ENCODE measurements at places on chromosomes 1 and 21.

GRCh38 chr1:17538010-17538409, 1.5 kb upstream of the ARHGEF10L start:
- no peak for DNase-seq

DNA sequence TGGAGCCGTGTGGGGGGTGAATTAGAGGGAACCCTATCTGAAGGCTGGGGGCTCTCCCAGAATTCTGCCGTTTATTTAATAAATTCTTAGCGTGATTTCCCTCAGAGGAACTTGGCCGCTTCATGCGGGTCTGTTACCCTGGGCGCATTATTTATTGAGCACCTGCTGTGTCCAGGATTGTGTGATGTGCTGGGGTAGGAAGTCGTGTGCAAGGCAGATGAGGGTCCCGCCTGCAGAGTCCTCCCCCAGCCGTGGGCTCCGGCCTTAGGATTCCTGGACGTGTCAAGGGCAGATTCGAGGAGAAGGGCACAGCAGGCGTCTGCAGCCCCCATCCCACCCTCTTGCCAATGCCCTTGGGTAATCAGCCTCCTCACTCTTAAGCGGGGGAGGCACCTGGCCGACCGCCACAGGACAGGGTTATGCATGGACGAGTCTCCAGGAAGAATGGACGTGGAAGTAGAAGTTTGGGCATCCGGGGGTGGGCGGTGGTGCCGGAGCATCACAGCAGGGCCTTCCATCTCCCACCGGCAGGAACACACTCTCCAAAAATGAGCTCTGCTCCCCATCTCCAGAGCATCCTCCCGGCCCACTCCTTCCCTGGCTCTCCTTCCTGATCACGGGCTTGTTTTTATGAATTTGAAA, 233.3 kb upstream of the C1orf174 start:
- DNase-seq, result no peak

DNA sequence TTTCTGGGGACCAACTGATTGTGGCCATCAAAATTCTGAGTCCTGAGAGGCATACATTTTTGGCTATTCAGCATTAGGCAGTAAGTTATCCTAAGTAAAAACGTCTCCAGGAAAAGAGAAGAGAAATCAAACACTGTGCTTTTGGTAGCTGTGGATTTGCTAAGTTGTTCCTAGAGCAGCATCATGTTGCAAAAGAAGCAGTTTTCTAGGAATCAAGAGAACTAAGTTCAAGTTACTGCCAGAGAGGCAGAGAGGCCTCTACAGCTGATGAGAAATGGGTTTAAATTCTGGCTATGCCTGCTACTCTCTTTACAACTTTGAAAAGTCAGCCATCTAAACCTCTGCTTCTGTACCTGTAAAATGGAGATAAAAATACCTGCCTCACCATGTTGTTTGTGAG, 22.8 kb downstream of the RD3 start:
- no peak for DNase-seq

- no peak for DNase-seq
These were observed 44.0 kb downstream of the URB1 start for GRCh38 chr21:32348604-32349332.

- no peak for DNase-seq
These were observed 16.9 kb downstream of the H6PD start for GRCh38 chr1:9251501-9251900.

DNA sequence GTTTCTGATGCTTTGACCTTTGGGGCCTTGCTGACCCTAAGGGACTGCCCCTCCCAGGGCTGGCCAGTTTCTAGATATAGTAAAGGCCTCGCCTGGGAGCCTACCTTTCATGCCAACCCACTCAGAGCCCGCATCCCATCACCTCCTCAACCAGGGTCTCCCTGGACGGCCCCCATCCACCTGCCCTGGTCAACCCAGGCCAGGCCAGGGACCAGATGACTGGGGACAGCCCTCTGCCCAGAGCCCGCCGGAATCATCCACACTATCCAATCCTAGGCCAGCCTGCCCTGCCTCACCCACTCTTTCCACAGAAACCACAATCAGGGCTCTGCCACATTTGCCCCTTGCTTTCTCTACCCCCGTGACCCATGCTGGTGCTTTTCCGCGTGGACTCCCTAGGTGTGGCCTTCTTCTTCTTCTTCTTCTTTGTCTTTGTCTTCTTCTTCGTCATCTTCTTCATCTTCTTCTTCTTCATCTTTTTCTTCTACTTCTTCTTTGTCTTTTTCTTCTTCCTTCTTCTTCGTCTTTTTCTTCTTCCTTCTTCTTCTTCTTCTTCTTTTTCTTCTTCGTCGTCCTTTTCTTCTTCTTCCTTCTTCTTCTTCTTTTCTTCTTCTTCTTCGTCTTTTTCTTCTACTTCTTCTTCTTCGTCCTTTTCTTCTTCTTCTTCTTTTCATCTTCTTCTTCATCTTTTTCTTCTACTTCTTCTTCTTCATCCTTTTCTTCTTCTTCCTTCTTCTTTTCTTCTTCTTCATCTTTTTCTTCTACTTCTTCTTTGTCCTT, 11.5 kb upstream of the H6PD start:
- DNase-seq, result no peak

DNA sequence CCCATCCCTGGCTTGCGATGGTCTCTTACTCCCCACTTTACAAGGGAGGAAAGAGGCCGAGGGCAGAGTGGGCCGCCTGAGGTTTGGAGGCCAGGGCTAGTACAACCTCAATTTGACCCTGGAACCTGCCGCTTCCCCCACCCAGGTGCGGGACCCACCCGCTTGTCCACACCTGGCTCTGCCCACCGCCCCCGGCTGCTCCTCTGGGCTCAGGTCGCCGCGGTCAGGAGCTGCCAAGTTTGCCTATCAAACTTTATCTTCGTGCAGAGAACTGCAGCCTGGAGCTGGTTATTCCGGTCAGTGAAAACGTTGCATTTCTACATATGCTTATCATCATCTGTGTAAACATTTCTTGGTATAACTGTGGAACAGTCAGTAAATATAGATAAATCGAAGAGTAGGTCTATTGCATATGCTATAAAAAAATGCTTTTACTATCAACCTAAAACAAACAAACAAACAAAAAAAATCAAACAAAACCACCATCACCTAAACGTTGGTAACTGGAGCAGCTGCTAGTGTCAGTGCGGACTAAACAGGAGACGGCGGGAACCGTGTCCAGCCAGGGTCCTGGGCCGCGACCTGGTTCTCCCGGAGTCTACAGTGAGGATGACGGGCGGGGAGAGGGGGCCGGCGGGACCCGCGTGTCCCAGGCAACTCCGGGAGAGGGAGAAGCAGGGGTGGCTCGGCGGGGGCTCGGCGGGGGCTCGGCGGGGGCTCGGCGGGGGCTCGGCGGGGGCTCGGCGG, 906 bp upstream of the ADARB1 start:
- DNase-seq, result no peak

DNA sequence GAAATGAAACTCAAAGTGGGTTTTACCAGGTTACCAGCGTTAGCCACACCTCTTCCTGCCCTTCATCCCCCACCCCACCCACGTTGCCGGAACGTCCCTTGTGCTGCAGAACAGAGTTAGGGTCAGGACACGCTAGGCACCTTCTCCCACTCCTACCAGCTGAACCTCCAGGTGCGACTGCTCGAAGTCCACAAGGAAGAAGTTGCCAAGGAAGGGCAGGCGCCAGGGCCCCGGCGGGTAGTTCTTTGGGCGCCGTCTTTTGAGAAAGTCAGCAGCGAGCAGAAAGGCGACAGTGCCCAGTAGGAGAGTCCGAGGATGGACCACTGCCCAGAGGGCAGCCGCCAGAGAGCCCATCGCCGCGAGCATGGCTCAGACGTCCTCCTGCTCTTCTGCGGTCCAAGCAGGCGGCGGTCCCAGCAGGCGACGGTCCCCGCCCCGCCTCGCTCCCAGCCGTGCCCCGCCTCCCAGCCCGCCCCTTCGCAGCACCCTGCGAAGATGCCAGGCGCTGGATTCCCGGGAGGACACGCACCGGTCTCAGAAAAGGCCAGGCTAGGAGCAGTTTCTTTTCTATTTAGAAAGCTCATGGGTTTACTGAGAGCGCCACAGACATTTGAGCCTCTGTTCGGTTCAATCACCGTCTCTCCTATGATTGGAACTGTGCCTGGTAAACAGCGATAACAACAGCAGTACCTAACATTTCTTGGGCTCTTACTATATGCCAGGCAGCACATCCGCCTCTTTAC, at the start of gene CYP2J2:
Gene CYP2J2, minus strand, starts transcription at position 393 of the 743 bp plus-strand sequence. Its CDS starts 27 bp downstream, at position 366.
- DNase-seq, result no peak

Measured in BJ (cell line).